WERI-Rb-1 (cell line): ENCODE measurements at places on chromosomes 11 and 22.

GRCh38 chr11:133947321-133947756 is 9.4 kb downstream of the IGSF9B start:
- peak; percentile 79 for DNase-seq

DNA sequence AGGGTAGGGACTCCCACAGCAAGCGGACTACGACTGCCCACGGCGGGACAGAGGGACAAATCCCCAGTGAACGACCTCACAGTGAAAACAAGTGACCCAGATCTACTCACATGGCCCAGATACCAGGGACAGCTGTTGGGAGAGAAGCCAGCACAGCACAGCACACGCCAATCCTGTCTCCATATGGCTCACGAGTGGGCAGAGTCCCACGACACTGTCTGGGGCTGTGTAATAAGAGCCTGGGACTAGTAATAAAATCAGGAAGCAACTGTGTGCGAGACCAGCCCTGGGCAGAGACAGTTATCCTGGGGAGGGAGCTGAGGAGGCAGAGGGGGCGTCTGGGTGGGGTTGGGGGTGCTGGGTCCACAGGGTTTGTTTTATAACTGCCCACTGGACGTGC is 385.0 kb downstream of the CTTN start:
- no peak for DNase-seq

DNA sequence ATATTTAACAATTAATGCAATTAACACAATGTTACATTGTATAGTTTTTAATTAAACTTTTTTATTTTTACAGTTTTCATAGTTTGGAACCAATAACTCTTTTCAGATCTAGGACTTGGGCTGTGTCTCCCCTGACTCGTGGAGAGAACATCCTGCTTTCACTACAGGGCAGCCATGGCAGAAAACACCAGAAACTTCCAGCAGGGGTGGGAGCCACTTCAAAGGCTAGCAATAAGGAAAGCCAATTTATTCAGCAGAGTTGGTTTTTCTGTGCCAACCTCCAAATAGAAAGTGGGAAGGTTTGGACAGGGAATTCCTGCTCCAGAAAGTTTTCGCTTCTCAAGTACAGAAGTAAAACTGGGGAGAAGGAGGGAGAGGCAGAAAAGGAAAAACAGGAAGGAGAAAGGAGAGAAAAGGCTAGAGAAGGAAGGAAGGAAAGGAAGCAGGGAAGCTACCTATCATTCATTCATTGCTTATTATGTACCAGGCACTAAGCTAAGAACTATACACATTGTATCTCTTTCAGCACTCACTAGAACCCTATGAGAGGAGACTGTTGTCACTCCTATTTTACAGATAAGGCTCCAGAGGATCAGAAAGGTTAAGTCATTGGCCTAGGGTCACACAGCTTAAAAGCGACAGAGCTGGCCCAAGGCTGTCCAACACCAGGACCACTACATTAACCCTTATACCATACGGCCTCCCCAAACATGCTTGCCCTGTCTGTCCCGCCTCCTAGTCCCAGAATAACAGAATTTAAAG is 54.8 kb upstream of the CREB3L1 start:
- no peak for DNase-seq

DNA sequence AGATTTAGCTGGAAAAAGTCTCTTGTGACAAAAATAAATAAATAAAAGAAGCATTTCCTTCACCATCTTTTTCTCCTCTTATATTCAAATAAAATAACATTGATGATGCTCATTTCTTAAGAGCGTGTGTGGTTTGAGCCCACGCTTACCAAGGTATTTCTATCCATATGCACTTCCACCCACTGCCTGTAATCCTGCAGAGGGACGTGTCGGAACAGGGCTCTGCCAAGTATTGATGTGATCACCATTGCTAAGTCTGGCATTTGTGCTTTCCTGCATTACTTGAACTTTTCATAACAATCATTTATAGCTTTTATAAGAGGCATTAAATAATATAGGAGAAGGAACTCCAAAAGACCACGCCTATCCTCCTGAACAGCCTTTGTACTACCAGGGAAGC is 107.6 kb downstream of the SHANK2 start:
- DNase-seq: no peak

DNA sequence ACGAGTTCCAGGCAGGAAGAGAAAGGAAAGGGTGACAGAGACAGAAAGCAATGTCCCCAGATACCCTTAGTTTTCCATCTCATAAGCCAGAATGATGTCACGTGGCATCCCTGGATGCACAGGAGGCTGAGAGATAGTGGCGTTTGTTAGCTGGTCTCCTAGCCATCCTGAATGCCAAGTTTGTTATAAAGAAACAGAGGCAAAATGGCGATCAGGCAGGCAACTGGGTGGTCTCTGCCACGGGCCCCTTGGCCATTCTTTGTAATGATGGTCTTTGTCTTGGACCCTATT is 5.3 kb downstream of the SMIM38 start:
- DNase-seq: no peak

GRCh38 chr11:64765851-64766665 is 6.3 kb upstream of the PYGM start:
- DNase-seq: no peak

- DNase-seq: no peak
Observed at GRCh38 chr11:4991060-4991459, 3.6 kb upstream of the OR51L1 start.

DNA sequence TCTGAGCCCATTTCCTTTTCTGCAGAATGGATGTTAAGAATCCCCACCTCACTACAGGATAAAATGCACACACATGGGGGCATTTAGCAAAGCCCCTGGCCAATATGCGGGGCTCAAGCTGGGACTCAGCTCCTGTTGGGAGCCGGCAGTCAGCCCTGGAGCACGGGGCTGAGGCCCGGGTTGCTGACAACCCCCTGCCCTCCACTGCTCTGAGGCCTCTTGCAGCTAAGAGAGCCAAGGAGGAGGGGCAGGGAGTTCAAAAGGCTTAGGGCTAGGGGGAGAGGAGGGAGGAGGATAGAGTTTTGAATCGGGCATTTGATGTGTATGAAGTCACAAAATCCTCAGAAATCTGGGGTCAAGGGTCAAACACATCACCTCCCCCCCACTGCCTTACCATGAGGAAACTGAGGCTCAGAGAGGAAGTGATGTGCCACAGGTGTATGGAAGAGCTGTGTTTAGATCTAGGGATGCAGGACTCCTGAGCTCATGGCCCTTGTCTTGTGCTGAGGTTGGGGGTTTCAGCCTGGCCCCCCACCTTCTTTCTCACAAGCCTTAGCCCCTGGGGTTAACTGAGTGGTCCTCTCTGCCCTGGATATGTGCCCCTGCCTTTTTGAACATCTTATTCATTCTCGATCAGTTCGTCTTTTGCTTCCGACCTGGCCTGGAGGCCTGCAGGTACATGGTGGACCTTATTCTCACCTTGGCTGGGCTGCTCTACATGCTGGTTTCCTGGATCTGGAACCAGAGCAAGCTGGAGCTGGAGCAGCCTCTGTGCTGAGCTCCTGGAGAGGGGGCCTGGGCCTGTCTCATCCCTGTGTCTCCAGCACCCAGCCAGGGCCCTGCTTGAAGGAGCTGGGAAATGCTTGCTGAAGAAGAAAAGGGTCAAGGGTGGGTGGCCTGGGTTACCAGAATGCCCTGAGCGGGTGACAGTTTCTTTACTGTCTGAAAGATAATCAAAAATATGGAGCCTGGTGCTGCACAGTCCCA is 80.3 kb downstream of the LRRC32 start:
- no peak for DNase-seq

DNA sequence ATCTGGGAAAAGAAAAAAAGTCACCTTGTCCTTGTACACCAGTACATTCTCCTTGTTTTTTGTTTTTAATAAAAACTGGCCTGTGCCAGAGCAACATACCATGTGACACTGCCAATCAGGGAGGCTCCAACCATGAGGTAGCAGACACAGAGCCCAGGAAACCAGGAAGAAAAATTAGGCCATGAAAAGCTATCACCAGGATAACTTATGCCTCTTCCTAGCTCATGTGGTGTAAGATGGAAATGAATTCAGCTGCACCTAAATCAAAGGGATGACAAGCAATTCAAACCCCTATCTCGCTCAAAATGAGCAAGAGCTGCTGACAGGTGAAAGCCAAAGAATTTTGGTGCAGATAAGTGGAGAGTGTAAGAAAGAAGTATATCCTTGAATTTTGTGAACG is 7.7 kb downstream of the DRD2 start:
- DNase-seq: no peak

DNA sequence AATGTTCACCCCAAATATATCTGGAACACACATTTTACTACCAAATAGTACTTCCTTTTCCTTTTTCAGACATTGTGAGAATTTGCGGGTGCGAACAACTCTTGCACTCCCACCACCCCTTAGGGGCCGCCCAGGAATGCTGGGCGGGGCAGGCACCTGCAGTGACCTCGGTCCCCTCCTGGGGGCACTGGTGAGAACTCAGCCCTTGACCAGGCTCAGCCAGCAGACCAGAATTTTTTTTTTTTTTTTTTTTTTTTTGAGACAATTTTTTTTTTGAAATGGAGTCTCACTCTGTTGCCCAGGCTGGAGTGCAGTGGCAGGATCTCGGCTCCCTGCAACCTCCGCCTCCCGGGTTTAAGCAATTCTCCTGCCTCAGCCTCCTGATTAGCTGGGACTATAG is 75.8 kb downstream of the ARHGAP8 start:
- DNase-seq: peak; percentile 52

GRCh38 chr11:86247608-86248007 is 3.1 kb downstream of the EED start:
- no peak for DNase-seq

DNA sequence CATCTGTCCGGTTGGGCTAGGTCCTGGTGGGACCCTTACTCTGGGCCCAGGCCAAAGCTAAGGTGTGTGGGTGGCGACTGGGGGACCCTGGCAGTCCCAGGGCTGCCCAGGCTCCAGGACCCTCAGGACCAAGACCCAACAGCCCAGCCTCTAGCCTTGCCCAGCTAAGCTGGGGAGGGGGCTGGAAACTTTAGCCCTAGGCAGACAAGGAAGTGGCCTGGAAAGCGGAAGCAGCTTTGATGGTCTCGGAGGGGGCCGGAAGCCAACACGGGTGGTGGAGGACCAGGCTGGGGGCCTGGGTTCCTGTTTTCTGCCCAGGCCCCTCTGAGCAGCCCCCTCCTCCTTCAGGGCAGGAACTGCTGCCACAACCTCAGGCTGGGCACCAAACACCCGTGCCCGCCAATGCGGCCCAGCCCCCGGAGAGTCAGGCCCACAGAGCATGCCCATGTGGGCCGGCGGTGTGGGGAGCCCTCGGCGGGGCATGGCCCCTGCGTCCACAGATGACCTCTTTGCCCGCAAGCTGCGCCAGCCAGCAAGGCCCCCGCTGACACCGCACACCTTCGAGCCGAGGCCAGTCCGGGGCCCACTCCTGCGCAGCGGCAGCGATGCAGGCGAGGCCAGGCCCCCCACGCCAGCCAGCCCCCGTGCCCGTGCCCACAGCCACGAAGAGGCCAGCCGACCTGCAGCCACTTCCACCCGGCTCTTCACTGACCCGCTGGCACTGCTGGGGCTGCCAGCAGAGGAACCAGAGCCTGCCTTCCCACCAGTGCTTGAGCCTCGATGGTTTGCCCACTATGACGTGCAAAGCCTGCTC is 2.8 kb downstream of the SIPA1 start:
- no peak for DNase-seq

DNA sequence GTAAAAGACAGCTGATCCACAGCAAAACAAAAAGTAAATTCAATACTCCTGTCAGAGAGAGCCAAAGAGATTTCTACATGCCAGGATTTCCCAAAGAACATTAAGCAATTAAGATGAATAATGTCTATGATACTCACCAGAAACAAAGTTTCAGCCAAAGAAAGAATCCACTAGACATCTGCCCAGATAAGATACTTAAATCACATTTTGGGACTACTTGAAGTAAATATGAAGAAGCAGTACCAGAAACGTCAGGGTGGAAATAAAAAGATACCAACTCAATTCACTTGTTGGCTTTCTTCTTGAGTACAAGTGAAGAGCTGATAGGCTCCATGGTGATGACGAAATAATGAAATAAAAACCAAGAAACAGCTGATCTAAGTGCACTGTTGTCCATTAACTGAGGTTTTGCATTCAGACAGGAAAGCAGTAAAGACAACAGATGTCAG is 31.6 kb upstream of the ARHGAP32 start:
- DNase-seq: no peak
